T-helper 2 cell treated with Interferon-gamma antibody and Interleukin-4, amounts not matched to agents 100 ng/mL and 5 ng/mL, for 36 hours (primary cell): ENCODE measurements at places on chromosomes 16 and 17. TPM values are rescaled to one million over a fixed set of nuclear protein-coding genes. Genes with fewer than 3 reads are reported as not detected.

The LLGL2 gene
- total RNA-seq = 19.1 and 20.5 TPM in 2 replicates

The TMED6 gene
- total RNA-seq = 1.8 and 2.0 TPM in 2 replicates

The TNFRSF13B gene
- total RNA-seq = not detected in 2 replicates

The TBX2 gene
- 0.05 TPM in 1 of 2 replicates, not detected in the other for total RNA-seq

The MGAT5B gene
- total RNA-seq = 0.84 and 1.2 TPM in 2 replicates

The NACA2 gene
- not detected in 2 replicates for total RNA-seq

The C16orf74 gene
- total RNA-seq = 0.16 and 0.34 TPM in 2 replicates

The SLC16A6 gene
- total RNA-seq = 5.3 and 5.7 TPM in 2 replicates

The SLC5A11 gene
- total RNA-seq = 0.41 TPM in 1 of 2 replicates, not detected in the other

The RAB40B gene
- total RNA-seq = 0.91 and 1.1 TPM in 2 replicates

The ERN2 gene
- not detected in 2 replicates for total RNA-seq

The SLC4A1 gene
- not detected in 2 replicates for total RNA-seq

The GALR2 gene
- total RNA-seq = 0.11 and 0.39 TPM in 2 replicates

The TEX14 gene
- total RNA-seq = 0.23 and 0.52 TPM in 2 replicates

The BCO1 gene
- total RNA-seq = not detected in 2 replicates

The MT4 gene
- total RNA-seq = not detected in 2 replicates

The SMTNL2 gene
- not detected in 2 replicates for total RNA-seq

The CLEC18A gene
- 0.82 and 0.89 TPM in 2 replicates for total RNA-seq

The AARSD1 gene
- 50.1 and 52.2 TPM in 2 replicates for total RNA-seq

The GUCY2D gene
- total RNA-seq = 0.05 TPM in 1 of 2 replicates, not detected in the other

The ZSCAN10 gene
- 0.11 and 0.30 TPM in 2 replicates for total RNA-seq

The ITGA2B gene
- total RNA-seq = 0.39 and 1.2 TPM in 2 replicates

The PPY gene
- not detected in 2 replicates for total RNA-seq

The CDK5R1 gene
- total RNA-seq = 4.4 and 4.5 TPM in 2 replicates

The TLCD2 gene
- 0.07 and 0.11 TPM in 2 replicates for total RNA-seq

The CRHR1 gene
- not detected in 2 replicates for total RNA-seq

The IRF8 gene
- 5.1 and 6.9 TPM in 2 replicates for total RNA-seq

The C17orf58 gene
- 7.2 TPM in 2 replicates for total RNA-seq

The TEX19 gene
- total RNA-seq = 0.09 and 0.14 TPM in 2 replicates

The KRT40 gene
- not detected in 2 replicates for total RNA-seq

The TP53TG3 gene
- not detected in 2 replicates for total RNA-seq

The FBXW10B gene
- 0.39 and 0.61 TPM in 2 replicates for total RNA-seq

The PRR14 gene
- 71.0 and 71.4 TPM in 2 replicates for total RNA-seq

The ZFP3 gene
- 3.5 and 3.7 TPM in 2 replicates for total RNA-seq

The HS3ST6 gene
- total RNA-seq = not detected in 2 replicates

The AHSP gene
- not detected in 2 replicates for total RNA-seq

The DNAH3 gene
- total RNA-seq = 0.02 TPM in 1 of 2 replicates, not detected in the other

The PSME3 gene
- 138 and 142 TPM in 2 replicates for total RNA-seq

The PRSS53 gene
- total RNA-seq = 3.6 and 5.3 TPM in 2 replicates

The CACNA1G gene
- total RNA-seq = 0.02 TPM in 1 of 2 replicates, not detected in the other

The SPNS2 gene
- 0.36 and 0.64 TPM in 2 replicates for total RNA-seq

The NLRC3 gene
- total RNA-seq = 89.9 and 95.4 TPM in 2 replicates

The IRX6 gene
- not detected in 2 replicates for total RNA-seq

The CHD9NB gene
- total RNA-seq = 0.25 and 0.68 TPM in 2 replicates

The ARL4D gene
- 5.3 and 5.6 TPM in 2 replicates for total RNA-seq

The TMEM220 gene
- 0.57 and 0.84 TPM in 2 replicates for total RNA-seq

The HS3ST4 gene
- not detected in 2 replicates for total RNA-seq

The FGF11 gene
- 5.6 and 5.8 TPM in 2 replicates for total RNA-seq

The ATP1B2 gene
- total RNA-seq = 0.16 and 0.25 TPM in 2 replicates

The MMP28 gene
- not detected in 2 replicates for total RNA-seq
